Sigmoid colon (tissue), 7 donors: ENCODE measurements at places on chromosomes 12 and 14. TPM values are rescaled to one million over a fixed set of nuclear protein-coding genes. Genes with fewer than 3 reads are reported as not detected.
A peak's percentile ranks its signal among the peaks of the same experiment; 100 is the strongest.

The AMDHD1 gene
- total RNA-seq = 0.71 TPM

The PLEKHG7 gene
- total RNA-seq = not detected

The IFNG-AS1 gene
- total RNA-seq = not detected

GRCh38 chr12:24008166-24008565, 58.7 kb upstream of the SOX5 start:
- H3K4me3 ChIP-seq = no peak overlapping the region
- H3K36me3 ChIP-seq = no peaks in the 10 kb centered on the region
- no peak for DNase-seq
- H3K4me1 ChIP-seq = no peaks in the 10 kb centered on the region
- H3K27ac ChIP-seq = no peak overlapping the region

DNA sequence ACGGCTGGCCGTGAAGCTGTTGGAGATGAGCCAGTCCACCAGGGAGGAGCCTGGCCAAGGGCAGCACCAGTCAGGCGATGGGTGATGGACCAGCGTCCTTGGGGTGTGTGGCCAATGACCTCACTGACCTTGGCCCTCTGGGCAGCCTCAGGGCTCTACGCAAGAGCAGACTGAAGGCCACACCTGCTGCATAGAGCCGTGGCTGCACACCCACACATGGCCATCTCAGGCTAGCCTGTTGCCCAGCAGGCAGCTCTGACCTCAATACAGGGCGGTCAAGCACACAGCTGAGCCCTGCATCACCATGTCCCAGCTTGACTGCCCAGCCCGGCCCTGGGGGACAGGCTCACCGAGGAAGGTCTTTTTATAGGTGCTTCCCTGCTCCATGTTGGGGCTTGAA, 19.2 kb downstream of the PLEK2 start:
- no peak overlapping the region for H3K27ac ChIP-seq
- no peak overlapping the region for H3K4me3 ChIP-seq
- H3K4me1 ChIP-seq = no peaks in the 10 kb centered on the region
- DNase-seq = no peak
- no peaks in the 10 kb centered on the region for H3K27me3 ChIP-seq

DNA sequence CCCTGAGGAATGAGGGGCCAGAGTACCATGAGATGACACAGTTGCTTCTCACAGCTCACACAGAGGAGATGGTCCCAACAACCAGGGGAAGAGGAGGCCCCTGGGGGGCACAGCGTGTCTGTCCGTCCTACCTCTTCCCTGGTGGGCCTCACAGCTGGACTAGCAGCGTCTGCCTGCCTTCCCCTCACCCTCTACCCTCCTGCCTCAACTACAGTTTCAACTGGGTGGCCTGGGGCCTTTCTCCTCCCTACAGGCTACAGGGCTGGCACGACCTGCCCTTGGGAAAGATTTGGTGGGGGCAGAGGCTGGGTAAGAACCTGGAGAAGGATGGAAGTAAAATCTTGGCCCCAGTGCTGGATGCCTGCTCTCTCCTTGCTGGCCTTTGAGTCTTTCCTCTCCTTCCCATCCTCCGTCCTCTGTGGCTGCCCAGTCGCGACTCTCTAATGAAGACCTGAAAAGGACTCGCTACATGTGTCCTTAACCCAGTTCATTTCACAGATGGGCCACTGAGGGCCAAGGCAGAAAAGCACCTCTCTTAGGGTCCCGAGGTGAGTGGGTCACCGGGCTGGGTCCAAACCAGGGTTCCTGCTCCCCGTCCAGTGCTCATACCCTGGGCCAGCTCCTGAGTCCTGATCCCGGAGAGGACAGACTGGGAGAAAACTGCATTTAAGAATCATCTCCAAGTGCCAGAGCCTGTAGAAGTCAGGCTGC, 232.5 kb downstream of the BCL11B start:
- H3K27ac ChIP-seq = no peak overlapping the region
- H3K27me3 ChIP-seq = no peaks in the 10 kb centered on the region
- H3K4me1 ChIP-seq = peaks cover 18% of the 10 kb centered on the region
- no peak for DNase-seq
- no peaks in the 10 kb centered on the region for H3K36me3 ChIP-seq
- H3K4me3 ChIP-seq = no peak overlapping the region

The SYNDIG1L gene
- not detected for total RNA-seq

GRCh38 chr12:119528241-119528640, 65.3 kb upstream of the TMEM233 start:
- DNase-seq = no peak
- H3K27ac ChIP-seq = no peak overlapping the region
- H3K4me3 ChIP-seq = no peak overlapping the region
- no peaks in the 10 kb centered on the region for H3K36me3 ChIP-seq

- H3K27ac ChIP-seq = no peak overlapping the region
- H3K36me3 ChIP-seq = no peaks in the 10 kb centered on the region
- no peak overlapping the region for H3K4me3 ChIP-seq
- no peaks in the 10 kb centered on the region for H3K4me1 ChIP-seq
- no peaks in the 10 kb centered on the region for H3K27me3 ChIP-seq
- DNase-seq = no peak
These were observed 10.7 kb downstream of the NR1H4 start for GRCh38 chr12:100484183-100484886.

The PTGR2 gene
- 5.4 TPM for total RNA-seq

DNA sequence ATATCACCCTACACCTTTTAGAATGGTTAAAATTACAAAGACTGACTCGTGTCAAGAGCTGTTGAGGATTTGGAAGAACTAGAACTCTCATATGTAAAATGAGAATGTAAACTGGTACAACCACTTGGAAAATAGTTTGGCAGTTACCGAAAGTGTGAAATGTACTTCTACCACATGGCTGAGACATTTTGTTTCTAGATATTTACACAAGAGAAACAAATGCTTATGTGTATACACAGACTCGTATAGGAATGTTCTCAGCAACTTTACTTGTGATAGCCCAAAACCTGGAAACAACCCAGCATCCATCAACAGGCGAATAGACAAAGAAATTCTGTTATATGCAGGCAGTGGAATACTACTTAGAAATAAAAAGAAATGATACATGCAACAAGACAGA, 103.0 kb downstream of the BRMS1L start:
- H3K4me3 ChIP-seq = no peak overlapping the region
- H3K27ac ChIP-seq = no peak overlapping the region
- no peaks in the 10 kb centered on the region for H3K4me1 ChIP-seq
- no peak for DNase-seq

GRCh38 chr12:16370096-16370495, 22.7 kb downstream of the MGST1 start:
- no peaks in the 10 kb centered on the region for H3K4me1 ChIP-seq
- no peak for DNase-seq
- H3K27me3 ChIP-seq = no peaks in the 10 kb centered on the region
- no peak overlapping the region for H3K4me3 ChIP-seq

The NOXRED1 gene
- not detected for total RNA-seq

The MYF5 gene
- not detected for total RNA-seq

The GPR84 gene
- total RNA-seq = 0.54 TPM

DNA sequence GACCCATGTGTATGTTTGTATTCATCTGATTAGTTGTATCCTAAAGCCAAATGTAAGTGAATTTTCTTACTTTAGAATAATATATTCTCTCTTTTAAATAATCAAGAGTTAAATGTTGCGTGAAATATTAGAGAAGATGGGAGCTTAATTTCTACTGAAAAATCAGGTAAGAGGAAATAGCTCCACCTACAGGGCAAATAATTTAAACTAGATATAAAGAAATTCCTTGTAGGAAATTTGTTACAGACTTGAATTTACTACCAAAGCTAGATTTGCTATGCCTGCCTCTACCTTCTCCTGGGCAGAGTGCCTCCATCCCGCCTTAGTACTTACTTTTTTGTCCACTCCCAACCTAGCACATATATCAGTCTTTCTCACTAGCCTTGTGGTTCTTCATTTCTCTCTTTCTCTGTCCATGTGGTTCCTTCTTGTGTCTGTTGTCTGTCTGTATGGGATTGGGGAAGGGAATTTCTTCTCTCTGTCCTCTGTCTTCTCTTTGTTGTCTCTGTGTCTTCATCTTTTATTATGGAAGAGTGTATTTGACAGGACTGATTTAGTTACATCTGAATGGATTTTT, 44.7 kb downstream of the PALS1 start:
- no peaks in the 10 kb centered on the region for H3K27me3 ChIP-seq
- no peak for DNase-seq
- H3K4me3 ChIP-seq = no peak overlapping the region
- no peaks in the 10 kb centered on the region for H3K36me3 ChIP-seq

- DNase-seq = no peak
- H3K4me1 ChIP-seq = peaks cover 30% of the 10 kb centered on the region
- H3K36me3 ChIP-seq = no peaks in the 10 kb centered on the region
These were observed 1.0 kb upstream of the TBK1 start for GRCh38 chr12:64450711-64451486.

- peaks cover 2% of the 10 kb centered on the region for H3K4me1 ChIP-seq
- H3K27ac ChIP-seq = peak overlapping the region; percentile 57
- no peaks in the 10 kb centered on the region for H3K27me3 ChIP-seq
- H3K36me3 ChIP-seq = no peaks in the 10 kb centered on the region
- no peak overlapping the region for H3K4me3 ChIP-seq
These were observed 184.0 kb downstream of the TMX1 start for GRCh38 chr14:51424041-51424440.

The NACA gene
- 1,450 TPM for total RNA-seq

GRCh38 chr12:121812320-121812871, 8.6 kb downstream of the SETD1B start:
- H3K27ac ChIP-seq = peak overlapping the region; percentile 85
- peaks cover 46% of the 10 kb centered on the region for H3K4me1 ChIP-seq
- DNase-seq = peak; percentile 89
- H3K36me3 ChIP-seq = peaks cover 52% of the 10 kb centered on the region
- no peaks in the 10 kb centered on the region for H3K27me3 ChIP-seq
- H3K4me3 ChIP-seq = peak overlapping the region; percentile 75

DNA sequence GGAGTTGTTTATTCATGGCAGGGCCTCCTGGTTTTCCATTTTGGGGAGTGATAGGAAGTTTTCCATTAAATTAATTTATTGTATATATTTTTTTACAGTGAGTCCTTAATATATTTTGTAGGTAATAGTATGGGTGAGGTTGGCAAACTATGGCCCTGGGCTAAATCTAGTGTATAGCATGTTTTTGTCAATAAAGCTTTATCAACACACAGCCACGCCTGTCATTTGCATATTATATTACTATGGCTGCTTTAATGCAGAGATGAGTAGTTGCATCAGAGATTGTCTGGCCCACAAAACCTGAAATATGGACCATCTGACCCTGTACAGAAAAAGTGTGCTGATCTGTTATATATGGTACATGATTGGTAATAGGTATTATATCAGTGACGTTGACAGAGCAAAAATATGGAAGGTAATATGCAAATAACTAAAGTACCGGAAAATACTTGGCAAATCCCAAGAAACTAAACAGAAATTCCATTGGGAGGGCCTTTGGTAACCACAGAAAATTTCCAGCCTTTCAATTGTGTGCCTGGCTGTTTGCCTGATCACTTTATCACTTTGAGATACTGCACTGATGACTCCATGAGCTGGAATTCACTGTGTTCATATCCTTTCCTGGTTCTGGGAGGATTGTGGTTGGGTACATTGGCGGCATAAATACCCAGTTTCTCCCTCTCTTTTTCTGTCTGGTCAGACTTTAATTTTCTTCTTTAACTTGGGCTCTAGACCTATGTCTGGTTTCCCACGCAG, 61.7 kb upstream of the RFLNA start:
- no peak overlapping the region for H3K27ac ChIP-seq
- H3K4me1 ChIP-seq = no peaks in the 10 kb centered on the region
- H3K36me3 ChIP-seq = no peaks in the 10 kb centered on the region

The BICDL1 gene
- 0.54 TPM for total RNA-seq

GRCh38 chr12:4908684-4909409, 858 bp upstream of the KCNA1 start:
- peaks cover 31% of the 10 kb centered on the region for H3K4me1 ChIP-seq
- peaks cover 26% of the 10 kb centered on the region for H3K27me3 ChIP-seq
- H3K4me3 ChIP-seq = no peak overlapping the region
- no peak overlapping the region for H3K27ac ChIP-seq
- DNase-seq = peak; percentile 60
- no peaks in the 10 kb centered on the region for H3K36me3 ChIP-seq

DNA sequence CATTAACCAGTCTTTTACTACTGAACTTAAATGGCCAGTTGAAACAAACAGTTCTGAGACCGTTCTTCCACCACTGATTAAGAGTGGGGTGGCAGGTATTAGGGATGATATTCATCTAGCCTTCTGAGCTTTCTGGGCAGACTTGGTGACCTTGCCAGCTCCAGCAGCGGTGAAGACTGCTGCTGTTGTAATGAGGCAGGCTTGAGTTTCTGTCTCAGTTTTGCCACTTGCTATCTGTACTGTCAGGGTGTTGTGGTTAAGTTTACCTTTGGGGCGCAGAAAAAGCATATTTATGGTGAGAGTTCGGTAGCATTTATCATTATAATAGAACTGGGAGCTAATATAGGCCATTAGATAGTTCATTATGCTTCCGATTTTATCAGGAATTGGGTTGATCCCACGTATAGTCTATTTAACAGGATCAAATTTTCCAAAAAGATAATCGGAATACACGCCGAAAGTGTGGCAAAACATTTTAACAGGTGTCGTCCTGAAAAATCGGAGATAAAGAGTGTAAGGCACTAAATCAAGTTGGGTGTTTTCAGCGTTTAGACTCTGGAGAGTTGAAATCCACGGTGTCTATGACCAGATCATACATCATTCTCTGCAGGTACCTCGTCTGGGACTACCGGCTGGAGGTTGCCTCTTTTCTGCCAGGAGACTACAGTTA, 688 bp upstream of the NECAP1 start:
- peaks cover 14% of the 10 kb centered on the region for H3K4me1 ChIP-seq
- H3K27ac ChIP-seq = peak overlapping the region; percentile 87
- DNase-seq = no peak
- H3K4me3 ChIP-seq = peak overlapping the region; percentile 86
- H3K27me3 ChIP-seq = no peaks in the 10 kb centered on the region
- peaks cover 6% of the 10 kb centered on the region for H3K36me3 ChIP-seq

DNA sequence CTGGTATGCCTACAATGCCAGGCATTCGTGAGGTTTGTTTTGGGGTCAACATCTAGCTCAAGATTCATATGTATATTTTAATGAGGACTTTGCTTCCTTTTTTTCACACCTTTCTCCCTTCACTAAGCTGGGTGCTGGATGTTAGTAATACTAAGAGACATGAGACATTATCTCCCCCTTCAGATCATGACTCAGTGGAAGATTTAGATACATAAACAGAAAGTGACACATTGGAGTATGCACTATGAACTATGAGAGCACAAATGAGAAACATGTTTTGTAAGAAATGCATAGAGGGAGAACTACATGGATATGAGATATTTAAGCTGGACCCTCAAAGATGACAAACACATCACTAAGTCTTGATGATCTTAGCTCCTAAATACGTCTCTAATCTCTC, 286.3 kb downstream of the RPAP3 start:
- H3K36me3 ChIP-seq = no peaks in the 10 kb centered on the region
- no peak overlapping the region for H3K4me3 ChIP-seq
- no peak for DNase-seq
- no peaks in the 10 kb centered on the region for H3K27me3 ChIP-seq

The ERBB3 gene
- 10.2 TPM for total RNA-seq
